ENCODE measurements at places on chromosomes 16 and 17.

- H3K36me3 ChIP-seq: no peaks in the 10 kb centered on the region
- no peaks in the 10 kb centered on the region for H3K4me1 ChIP-seq
- no peak for DNase-seq
Observed at GRCh38 chr17:35679007-35679682, 52.3 kb upstream of the RASL10B start.

DNA sequence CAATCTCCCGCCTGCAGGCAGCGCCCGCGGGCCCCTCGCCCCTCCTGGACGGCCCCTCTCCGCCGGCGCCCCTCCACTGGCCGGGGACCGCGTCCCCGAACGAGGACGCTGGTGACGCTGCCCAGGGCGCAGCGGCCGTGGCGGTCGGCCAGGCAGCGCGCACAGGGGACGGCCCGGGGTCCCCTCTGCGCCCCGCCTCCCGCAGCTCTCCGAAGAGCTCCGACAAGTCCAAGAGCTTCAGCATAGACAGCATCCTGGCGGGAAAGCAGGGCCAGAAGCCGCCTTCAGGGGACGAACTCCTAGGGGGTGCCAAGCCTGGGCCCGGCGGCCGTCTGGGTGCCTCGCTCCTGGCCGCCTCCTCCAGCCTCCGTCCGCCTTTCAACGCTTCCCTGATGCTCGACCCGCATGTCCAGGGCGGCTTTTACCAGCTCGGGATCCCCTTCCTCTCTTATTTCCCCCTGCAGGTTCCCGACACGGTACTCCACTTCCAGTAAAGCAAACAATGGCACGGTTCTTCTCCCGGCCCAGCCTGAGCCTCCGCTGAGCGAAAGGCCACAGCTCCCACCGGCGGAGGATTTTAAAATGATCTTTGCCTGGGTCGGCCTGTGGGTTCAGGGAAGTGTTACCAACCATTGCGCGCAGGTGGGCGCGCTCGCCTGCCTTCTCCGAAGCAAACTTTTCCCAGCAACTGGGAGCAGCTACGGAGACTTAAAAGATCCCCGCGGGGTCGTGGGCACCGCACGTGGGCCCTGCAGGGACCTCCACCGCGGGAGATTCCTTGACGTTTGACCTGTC, 1.1 kb downstream of the FOXL1 start:
- no peaks in the 10 kb centered on the region for H3K36me3 ChIP-seq
- DNase-seq: no peak
- peak overlapping the region; percentile 92 for H3K27ac ChIP-seq
- H3K27me3 ChIP-seq: peaks cover 66% of the 10 kb centered on the region

DNA sequence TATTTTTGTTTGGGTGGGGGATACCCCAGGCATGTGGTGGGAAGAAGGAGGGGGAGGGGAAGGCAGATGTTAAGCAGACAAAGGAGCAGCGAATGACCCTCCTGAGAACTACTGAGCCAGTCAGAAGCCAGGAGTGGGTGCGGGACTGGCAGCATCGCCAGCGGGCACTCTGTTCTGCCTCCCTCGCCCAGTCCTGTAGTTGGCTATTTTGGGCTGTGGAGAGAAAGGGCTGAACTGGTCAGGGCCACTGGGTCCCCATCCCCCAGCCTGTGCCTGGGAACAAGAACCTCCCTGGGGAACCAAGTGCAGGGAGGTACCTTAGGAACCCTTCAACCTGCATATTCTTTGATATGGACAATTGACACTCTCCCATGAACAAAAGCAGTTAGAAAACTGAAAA, 6.4 kb downstream of the LRRC3C start:
- no peaks in the 10 kb centered on the region for H3K36me3 ChIP-seq
- H3K4me1 ChIP-seq: peaks cover 7% of the 10 kb centered on the region
- no peak overlapping the region for H3K4me3 ChIP-seq
- H3K27me3 ChIP-seq: no peaks in the 10 kb centered on the region

- DNase-seq: no peak
- peak overlapping the region; percentile 45 for H3K27ac ChIP-seq
- H3K27me3 ChIP-seq: no peaks in the 10 kb centered on the region
- H3K36me3 ChIP-seq: no peaks in the 10 kb centered on the region
- no peak overlapping the region for H3K4me3 ChIP-seq
- no peaks in the 10 kb centered on the region for H3K4me1 ChIP-seq
Observed at GRCh38 chr17:49832840-49833599, 14.8 kb downstream of the TAC4 start.

GRCh38 chr17:42685831-42686230, 3.5 kb downstream of the CNTNAP1 start:
- no peaks in the 10 kb centered on the region for H3K27me3 ChIP-seq
- no peaks in the 10 kb centered on the region for H3K36me3 ChIP-seq

GRCh38 chr17:45267436-45268055, 5.7 kb upstream of the SPATA32 start:
- peaks cover 7% of the 10 kb centered on the region for H3K4me1 ChIP-seq
- H3K4me3 ChIP-seq: no peak overlapping the region
- H3K27ac ChIP-seq: no peak overlapping the region

DNA sequence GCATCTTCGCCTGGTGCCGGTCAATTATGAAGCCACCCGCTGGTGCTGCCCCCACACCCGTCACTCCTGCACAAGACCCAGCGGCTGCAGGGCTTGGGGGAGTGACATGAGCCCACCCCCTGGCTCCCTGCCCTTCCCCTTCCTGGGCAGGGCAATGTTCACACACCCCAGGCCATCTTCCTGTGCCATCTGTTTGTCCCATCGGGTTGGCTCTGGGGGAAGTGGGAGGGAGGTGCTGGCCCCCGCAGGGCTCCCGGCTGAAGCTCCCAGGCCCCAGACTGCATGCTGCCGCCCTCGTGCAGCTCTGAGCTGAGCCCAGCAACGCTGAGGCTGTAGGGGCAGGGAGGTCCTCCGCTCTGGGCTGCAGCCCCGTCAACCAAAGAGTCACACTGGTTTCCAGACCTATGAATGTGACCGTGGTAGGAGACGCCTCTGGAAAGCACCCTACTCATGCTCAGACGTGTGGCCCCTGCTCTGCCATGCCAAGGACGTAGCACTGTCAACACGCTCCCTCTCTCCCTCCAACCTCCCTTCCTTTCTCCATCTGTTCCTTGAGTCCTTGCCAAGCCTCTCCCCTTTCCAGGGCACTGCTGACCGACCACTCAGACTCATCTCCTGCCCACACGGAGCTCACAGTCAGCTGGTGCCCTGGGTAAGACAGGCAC, 140.4 kb downstream of the ENGASE start:
- no peak overlapping the region for H3K27ac ChIP-seq
- H3K36me3 ChIP-seq: no peaks in the 10 kb centered on the region
- no peak for DNase-seq
- H3K27me3 ChIP-seq: no peaks in the 10 kb centered on the region
- no peaks in the 10 kb centered on the region for H3K4me1 ChIP-seq

DNA sequence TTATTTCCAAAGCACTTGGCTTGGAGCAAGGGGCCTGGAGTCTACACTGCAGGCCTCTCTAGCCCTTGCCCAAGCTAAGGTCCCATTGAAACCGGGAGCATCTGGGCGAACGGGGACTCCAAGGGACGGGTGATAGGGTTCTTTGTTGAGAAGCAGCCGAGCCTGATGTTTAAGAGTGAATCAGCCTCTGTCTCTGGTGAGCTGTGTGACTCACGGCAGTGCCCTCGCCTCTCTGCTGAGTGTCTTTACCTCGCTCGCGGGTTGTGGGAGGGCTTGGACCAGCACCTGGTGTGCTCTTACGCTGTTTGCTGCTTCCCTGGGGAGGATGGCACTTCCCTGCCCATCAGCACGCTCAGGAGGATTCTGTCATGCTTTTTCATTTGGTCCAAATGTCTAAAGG, 1.3 kb downstream of the HGS start:
- no peaks in the 10 kb centered on the region for H3K27me3 ChIP-seq
- H3K4me1 ChIP-seq: peaks cover 33% of the 10 kb centered on the region
- H3K36me3 ChIP-seq: peaks cover 29% of the 10 kb centered on the region
- peak overlapping the region; percentile 89 for H3K27ac ChIP-seq

GRCh38 chr17:19867329-19868078, at the start of gene ULK2:
TSS of gene ULK2 (minus strand) at chr17:19867936. CDS start at chr17:19867417, 519 bp downstream.
- H3K4me1 ChIP-seq: no peaks in the 10 kb centered on the region
- DNase-seq: peak; percentile 7
- H3K4me3 ChIP-seq: peak within 1 kb of the TSS; percentile 92
- no peaks in the 10 kb centered on the region for H3K27me3 ChIP-seq
- peaks cover 13% of the 10 kb centered on the region for H3K36me3 ChIP-seq
- H3K27ac ChIP-seq: peak within 1 kb of the TSS; percentile 95

DNA sequence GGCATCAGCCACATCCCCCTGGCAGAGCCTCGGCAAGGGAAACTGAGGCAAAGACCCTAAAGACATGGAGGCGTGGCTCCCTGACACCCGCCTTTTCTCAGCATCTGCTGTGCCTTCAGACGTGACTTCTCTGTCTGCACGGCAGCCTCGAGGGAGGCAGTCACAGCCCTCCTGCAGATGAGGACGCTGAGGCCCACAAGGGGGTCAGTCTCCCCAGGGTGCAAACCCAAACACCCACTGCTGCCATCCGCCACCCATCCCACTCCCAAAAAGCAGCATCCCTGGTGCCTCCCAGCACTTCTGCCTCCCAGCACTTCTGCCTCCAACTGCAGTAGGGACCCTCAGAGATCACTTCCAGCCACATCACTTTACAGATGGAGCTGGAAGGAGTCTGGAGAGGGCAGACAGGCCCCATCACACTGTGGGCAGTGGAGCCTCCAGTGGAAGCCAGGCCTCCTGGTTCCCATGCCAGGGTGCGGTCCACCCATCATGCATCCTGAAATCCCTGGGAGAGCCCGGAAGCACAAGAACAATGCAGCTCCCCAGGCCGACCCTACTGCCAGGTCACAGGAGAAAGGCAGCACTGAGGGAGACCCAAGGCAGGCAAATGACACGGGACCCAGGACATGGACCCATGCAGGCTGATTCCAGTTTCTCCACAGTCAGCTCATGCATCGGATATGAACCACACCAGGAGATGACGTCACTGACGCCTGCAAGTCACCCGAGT, 23.8 kb downstream of the KDM8 start:
- no peak for DNase-seq
- no peaks in the 10 kb centered on the region for H3K27me3 ChIP-seq
- no peak overlapping the region for H3K27ac ChIP-seq
- H3K36me3 ChIP-seq: peaks cover 72% of the 10 kb centered on the region
- H3K4me1 ChIP-seq: no peaks in the 10 kb centered on the region
- no peak overlapping the region for H3K4me3 ChIP-seq

All from tibial nerve (tissue), 4 donors.